ENCODE measurements at places on chromosomes 16 and 17.

GRCh38 chr17:4617590-4618351 lies 23.7 kb downstream of the ALOX15 start:
- no peaks in the 10 kb centered on the region for H3K36me3 ChIP-seq
- H3K27ac ChIP-seq, result no peak overlapping the region
- H3K4me3 ChIP-seq, result no peak overlapping the region
- H3K4me1 ChIP-seq, result no peaks in the 10 kb centered on the region

DNA sequence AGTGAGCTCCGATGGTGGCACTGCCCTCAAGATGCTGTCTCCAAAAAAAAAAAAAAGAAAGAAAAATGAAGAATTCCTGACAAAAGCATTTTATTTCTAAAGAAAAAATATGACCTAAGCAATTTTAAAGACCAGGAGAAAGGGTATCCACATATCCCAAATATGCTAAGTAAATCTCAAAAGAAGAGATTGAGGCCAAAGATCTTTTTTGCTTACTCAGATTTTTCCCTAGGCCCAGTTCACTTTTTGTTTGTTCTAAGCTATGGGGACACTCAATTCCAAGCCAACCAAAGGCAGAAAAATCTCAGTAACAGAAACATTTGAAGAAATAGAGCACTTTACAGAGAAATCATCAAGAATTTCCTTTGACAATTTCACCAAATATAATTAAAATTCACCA lies 150.8 kb downstream of the SOX9 start:
- no peaks in the 10 kb centered on the region for H3K27me3 ChIP-seq
- no peak overlapping the region for H3K27ac ChIP-seq
- no peak for DNase-seq
- H3K4me3 ChIP-seq, result no peak overlapping the region
- H3K4me1 ChIP-seq, result no peaks in the 10 kb centered on the region

DNA sequence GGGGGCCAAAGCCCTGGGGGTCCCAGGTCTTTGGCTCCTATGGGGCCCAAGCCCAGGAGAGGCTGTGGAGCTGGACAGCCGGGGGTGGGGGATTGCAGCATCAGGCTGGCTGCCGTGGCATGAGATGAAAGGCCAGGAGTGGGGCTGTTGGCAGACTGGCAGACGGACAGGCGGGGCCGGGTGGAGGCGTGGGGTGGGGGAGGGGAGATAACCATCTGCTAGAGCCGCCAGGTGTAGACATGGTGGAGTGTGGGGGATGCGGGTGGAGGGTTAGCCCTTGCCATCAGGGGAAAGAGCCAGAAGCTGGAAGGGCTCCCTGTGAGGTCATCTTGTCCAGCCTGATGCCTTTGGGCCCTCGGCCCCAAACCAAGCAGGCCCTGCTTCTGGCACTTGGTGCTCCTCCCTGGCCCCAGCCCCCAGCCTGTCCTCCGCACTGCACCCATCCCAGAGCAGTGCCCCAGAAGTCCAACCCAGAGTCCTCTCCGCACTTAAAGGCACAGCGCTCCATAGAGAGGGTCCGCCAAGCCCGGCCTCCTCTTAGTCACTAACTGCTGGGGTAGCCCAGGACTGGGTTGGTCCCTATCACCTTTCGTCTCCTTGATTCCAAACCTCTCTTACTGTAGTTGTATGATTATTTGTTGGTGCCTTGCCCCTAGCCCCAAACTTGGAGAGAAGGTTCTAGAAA lies 33.3 kb upstream of the DLX4 start:
- H3K4me1 ChIP-seq, result no peaks in the 10 kb centered on the region
- no peak overlapping the region for H3K4me3 ChIP-seq
- peaks cover 34% of the 10 kb centered on the region for H3K27me3 ChIP-seq
- H3K27ac ChIP-seq, result no peak overlapping the region
- DNase-seq, result no peak

DNA sequence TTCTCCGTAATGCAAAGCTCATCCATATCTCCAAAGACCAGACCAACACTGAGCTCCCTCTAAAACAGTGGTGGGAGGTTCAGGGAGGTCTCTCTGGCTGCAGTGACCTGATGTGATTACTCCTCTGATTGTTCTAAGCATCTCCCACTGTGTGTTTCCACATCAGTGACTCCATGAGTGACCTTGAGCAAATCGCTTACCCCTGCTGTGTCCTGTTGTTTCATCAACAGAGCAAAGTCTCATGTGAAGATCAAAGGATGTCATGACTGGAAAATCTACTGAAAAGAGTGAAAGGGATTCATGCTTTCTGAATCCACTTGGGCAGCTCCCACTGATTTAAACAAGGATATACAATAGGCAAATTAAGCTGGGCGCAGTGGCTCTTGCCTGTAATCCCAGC lies 352.9 kb downstream of the TMEM114 start:
- H3K36me3 ChIP-seq, result no peaks in the 10 kb centered on the region
- H3K27ac ChIP-seq, result no peak overlapping the region
- no peaks in the 10 kb centered on the region for H3K4me1 ChIP-seq
- H3K27me3 ChIP-seq, result no peaks in the 10 kb centered on the region
- H3K4me3 ChIP-seq, result no peak overlapping the region

DNA sequence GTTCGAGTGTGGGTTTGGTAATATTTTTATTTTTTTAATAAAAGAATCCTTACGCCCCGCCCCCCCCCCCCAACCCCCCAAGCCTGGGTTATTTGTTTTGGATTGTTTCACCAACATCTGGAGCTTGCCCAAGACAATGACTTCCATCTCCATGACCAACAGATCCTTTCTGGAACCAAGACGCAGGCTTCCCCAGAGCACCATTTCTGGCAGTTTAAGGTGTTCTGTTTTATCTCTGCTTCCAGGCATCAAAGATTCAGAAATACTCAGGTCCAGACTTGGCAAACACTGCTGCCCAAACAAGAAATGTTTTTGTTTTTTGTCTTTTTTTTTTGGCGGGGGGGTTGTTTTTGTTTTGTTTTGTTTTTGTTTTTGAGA lies 56.1 kb downstream of the PLXDC1 start:
- DNase-seq, result no peak
- peaks cover 7% of the 10 kb centered on the region for H3K4me1 ChIP-seq
- H3K27ac ChIP-seq, result no peak overlapping the region
- H3K4me3 ChIP-seq, result no peak overlapping the region
- H3K36me3 ChIP-seq, result no peaks in the 10 kb centered on the region

Measured in astrocyte (in vitro differentiated cells and primary cell).